ENCODE measurements at places on chromosomes 3 and 15.

- DNase-seq, result no peak
Observed at GRCh38 chr3:73401059-73401458, 223.7 kb downstream of the PDZRN3 start.

- DNase-seq, result no peak
Observed at GRCh38 chr3:54940971-54941370, 13.1 kb upstream of the LRTM1 start.

DNA sequence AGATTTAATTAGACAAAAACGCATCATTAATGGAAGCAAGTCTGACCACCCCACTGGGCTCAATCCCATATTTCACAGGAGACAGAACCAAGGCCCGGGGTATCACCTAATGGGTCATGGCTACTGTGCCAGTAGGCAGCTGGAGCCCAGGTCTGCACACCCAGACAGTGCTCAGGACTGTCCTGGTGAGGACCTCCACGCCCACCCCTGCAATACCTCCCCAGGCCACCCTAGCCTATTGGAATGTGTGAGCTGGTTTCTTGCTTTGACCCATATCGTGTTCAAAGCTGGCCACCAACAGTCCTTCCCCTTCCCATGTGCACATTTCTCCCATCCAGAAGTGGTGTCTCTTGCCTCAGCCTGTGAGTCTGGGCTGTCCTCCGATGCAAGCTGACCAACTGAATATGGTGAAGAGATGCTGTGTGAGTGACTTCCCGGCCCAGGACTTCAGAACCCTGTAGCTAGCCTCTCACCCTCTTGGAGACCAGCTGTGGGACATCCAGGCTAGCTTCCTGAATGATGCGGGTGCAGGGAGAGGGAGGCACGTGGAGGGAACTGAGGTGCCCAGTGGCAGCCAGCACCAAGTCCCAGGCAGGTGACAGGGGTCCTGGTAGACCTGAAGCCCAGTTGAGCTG is 19.1 kb downstream of the SLC6A20 start:
- DNase-seq, result no peak

DNA sequence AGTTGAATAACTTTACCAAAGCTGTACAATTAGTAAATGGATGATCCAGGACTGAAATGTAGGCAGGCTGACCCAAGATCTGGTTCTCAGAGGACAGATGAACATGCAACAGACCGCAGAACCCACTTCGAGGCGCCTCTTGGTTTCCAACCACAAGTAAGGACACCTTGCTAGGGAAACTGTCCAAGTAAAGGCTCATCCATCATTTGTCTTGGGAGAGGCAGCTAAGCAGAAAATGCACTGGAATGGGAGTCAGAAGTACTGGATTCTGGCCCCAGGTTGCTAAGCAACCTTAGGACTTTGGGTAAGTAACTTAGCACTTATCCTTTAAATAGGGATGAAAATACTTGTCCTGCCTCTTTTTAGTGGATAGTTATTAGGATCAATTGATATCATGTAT is 366.3 kb upstream of the LRRC3B start:
- DNase-seq, result no peak

GRCh38 chr15:74785194-74786032 is 3.5 kb downstream of the CSK start:
- no peak for DNase-seq

GRCh38 chr15:39455471-39455991 is 125.3 kb upstream of the THBS1 start:
- DNase-seq, result no peak

DNA sequence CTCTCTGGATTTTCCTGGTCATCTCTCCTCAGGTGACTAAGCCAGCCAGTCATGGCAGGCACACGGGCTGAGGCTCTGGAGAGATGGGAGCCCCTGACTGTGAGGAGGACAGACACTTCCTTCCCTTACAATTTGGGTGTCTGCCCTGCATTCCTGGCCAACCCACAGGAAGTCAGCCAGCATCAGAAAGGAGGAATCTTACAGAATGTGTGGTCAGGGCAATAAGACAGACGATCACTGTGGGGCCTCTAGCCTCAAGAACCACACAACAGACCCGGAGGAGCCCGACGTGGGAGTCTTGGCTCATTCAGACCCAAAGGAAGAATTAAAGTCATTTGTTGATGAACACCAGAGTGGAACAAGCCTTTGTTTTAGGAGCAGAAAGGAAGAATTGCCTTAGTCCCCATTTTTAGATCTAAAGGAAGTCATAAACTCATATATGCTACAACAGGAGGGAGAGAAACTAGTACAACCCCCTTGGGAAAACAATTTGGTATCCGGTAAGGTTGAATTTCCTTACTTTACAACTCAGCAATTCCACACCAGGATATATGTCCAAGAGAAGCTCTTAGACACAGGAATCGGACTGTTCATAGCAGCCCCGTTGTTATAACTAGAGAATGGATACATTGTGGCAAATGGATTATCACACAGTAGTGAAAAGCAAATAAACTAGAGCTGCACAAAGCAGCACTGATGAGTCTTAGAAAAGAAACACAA is 62.2 kb downstream of the ABTB1 start:
- DNase-seq, result no peak
